ENCODE measurements at places on chromosomes 4 and X.

DNA sequence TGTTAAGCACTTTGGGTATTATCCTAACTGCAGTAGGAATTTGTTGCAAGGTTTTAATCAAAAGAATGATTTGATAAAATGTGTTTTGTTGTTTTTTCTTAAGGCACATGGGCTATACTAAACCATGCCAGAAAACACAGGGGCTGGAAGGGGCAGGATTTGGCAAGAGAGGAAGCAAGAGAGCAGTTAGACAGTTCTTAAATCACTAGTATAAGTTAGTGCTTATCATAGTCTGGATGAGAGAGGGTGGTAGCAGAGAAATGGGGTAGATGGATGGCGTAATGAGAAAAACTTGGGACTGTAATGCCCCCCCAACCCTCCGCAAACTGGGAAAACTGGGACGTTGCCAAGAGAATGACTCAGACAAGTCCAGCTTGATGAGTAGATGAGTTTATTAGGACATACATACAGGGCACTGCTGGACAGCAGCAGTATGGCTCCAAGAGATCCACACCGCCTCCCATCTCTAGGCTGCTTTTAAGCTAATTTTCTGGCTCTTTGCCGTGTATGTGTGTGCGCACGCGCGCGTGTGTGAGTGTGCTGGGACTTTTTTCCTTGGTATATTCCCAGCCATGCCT lies 151.5 kb downstream of the PDLIM5 start:
- no peak for DNase-seq

- no peak for DNase-seq
Observed at GRCh38 chr4:80173841-80174240, 23.5 kb upstream of the PRDM8 start.

- no peak for DNase-seq
Observed at GRCh38 chrX:115284877-115285276, 4.6 kb upstream of the LUZP4 start.

- no peak for DNase-seq
Observed at GRCh38 chrX:38357747-38358673, 5.6 kb downstream of the OTC start.

DNA sequence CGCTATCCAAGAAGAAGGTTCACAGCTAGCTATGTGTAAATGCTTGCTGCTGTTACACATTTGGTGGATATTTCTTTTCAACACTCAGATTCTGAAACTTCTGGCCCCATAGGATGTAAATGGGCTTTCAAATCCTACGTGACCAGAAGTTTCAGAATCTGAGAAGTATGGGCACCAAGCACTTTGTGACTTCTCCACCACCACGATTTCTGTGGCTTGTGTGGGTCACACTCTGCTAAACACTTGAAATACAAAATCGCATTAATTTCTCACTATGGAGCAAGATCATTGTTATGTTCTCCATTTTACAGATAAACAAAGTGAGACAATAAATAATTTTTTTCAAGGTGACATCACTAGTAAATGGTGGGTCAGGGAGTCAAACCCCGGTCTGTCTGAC lies 259.4 kb upstream of the JADE1 start:
- DNase-seq = no peak

- no peak for DNase-seq
Observed at GRCh38 chrX:102714994-102715393, 2.7 kb downstream of the GPRASP2 start.

DNA sequence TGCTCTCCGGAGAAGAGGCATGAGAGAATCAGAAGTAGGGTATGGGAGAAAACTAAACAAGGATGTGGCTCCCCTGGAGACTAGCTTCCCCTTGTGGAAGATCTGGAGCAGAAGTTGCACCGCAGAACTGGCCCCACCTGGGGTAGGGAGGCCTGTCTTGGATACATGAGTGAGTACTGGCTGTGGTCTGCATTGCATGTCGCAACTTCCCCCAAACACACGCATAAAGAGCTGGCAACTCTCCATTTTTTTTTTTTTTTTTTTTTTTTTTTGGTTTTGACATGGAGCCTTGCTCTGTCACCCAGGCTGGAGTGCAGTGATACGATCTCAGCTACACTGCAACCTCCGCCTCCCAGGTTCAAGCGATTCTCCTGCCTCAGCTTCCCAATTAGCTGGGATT lies 119.9 kb downstream of the EGF start:
- DNase-seq = no peak

DNA sequence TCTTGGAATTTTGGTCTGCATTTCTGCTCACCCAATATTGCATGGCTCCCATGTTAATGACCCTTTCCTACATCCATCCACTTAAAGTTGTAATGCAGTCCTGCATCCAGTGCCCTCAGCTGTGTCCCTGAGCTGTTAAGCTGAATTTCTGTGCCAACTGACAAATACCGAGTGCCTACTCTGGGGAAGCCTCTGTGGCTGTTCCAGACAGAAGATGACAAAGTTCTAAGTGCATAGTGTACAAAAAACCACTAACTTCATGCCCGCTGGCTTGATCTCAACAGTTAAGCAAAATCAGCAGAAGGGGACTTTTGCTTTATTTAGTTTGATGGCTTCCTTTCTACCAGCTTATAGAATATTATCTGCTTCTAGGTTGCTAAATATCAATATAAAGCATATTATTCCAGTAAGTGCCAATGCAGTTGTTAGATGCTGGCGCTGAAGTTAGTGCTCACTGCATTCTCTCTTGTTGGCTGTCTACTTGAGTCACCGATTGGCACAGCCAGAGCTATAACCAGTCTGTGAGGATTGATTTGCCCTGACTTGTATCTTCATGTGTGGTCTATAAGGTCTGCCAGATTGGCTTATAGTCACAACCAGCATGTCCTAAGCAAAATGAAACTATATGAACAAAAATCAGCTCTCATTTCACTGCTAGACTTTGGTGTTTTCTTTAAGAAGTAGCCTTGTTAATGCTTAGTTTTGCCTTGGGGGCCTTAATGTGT lies 98.9 kb downstream of the KLHL8 start:
- DNase-seq = no peak

- DNase-seq = no peak
Observed at GRCh38 chr4:169665046-169665737, 44.8 kb downstream of the CLCN3 start.
